ENCODE measurements at places on chromosomes 6 and 20.

DNA sequence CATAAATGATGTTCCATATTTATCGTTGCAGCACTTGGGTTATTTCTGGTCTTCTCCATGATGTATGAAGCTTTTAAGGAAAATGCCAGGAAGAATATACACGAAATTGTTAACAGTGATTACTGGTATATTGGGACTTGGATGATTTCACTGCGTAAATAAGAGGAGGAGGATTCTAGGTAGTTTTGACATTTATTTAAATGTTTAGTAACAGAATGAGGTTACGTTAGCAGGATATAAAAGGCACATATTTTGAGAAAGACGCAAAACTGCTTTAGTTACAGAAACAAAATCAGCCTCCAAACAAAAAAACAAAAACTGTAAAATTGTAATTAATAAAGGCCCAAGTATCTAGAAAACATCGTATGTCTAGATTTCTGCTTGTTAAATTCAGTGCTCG lies 147.7 kb downstream of the JARID2 start:
- DNase-seq = no peak

DNA sequence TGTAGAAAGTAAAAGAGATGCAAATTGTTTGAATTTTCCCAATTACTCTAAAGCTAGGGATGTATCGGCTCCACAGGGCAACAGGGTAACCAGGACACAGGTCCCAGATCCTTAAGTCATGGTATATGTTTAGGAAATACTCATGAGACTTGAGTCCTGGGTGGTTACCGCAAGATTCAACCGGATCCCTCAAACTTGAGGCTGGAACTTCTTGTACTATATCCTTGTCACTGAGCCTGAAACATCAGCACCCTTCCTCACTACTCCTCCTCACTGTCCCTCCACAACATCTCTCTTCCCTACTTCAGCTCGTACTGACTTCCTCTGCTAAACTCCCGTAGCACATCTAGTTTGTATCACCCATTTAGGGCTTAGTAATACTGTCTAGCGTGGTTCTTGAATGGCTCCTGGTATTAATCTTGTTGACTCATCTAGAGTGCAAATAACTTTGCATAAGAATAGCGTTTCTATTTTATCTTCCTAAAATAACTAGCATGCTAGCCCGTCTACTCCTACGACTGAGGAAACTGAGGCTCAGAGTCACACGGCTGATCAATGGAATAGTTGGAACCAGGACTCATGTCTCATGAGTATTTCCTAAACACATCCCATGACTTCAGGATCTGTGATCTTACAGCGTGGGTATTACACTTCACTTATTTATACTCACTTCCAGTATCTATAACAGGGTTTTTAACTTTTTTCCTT lies 72.1 kb downstream of the FILIP1 start:
- no peak for DNase-seq

- peak; percentile 67 for DNase-seq
Observed at GRCh38 chr20:6178537-6178936, 55.7 kb upstream of the FERMT1 start.

DNA sequence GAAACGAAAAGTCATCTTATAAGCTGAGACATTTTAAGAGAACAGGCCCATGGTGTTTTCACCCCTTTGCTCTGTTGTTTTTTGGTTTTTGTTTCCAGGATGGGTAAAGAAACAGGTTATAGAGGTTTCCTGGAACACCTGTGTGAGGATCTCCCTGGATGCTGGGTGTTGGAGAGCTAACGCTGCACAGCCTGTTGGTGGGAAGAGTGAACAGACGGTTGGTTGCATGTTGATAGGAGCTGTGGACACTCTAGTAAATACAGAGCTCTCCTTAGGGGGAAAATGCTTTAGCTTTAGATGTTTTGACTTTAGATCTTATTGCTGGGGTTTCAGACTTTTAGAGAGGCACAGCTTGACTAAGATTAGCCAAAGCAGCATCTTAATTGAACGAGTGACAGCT lies 235.2 kb downstream of the SOX4 start:
- no peak for DNase-seq

GRCh38 chr20:1401451-1401907 lies 8.6 kb upstream of the FKBP1A start:
- no peak for DNase-seq

- no peak for DNase-seq
Observed at GRCh38 chr6:11346516-11346915, 114.0 kb upstream of the NEDD9 start.

GRCh38 chr6:6781873-6782227 lies 193.3 kb downstream of the LY86 start:
- no peak for DNase-seq

DNA sequence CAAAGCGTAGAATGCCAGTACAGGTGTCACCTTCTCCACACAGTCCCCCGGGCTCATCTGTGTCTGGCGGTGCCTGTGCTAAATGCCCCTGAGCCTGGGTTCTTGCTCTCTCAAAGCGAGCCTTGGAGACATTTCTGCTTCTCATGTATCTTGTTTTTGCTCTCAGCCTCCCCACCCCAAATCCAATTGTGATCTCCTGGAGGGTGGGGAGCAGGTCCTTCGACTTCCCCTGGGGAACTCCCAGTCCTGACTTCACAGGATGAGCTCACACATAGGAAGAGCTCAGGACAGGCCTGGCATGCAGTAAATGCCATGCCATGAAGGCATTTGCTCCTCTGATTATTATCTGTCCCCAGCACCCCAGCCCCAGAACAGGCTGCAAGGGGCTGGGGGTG lies 58.1 kb downstream of the NOL4L start:
- no peak for DNase-seq

DNA sequence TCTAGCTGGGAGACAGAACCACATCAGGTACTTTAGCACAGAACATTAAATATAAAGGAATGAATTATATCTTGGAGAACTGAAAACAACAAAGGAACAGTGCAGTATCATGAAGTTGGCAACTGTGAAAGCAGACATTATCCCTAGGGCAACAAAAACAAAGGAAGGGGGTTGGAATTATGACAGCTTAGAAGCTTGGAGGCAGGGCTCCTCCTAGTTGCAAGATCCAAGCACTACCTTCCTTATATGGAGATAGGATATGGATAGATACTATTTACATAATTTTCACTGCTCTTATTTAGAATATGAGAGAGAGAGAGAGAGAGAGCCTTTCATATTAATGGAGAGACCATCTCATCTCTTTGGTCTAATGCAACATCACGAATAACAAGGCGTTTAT lies 27.0 kb downstream of the TMEM14A start:
- no peak for DNase-seq

DNA sequence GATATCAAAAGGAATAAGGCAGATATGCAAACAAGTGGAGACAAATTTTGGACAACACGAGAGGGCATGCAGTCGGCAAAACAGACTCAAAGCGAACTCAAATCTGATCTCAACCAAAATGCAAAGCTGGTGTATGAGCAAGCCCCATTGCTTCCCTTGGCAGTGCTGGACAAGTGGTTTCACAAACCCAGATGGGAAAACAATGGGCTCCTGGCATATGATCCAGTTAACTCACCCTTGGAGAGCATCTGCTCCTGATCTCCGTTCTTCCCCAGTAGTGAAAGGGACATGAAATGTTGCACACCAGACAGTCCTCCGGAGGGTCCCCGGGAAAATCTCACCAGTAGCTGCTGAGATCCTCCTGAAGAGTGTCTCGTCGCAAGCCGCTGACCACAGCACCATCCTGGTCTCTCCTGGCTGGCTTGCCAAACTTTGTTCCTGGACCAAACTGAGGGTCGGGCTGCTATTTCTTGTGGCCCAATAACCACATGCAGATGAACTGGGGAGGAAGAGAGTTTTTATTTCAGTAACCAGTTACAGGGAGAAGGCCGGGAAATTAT lies 84.3 kb upstream of the THBS2 start:
- no peak for DNase-seq

DNA sequence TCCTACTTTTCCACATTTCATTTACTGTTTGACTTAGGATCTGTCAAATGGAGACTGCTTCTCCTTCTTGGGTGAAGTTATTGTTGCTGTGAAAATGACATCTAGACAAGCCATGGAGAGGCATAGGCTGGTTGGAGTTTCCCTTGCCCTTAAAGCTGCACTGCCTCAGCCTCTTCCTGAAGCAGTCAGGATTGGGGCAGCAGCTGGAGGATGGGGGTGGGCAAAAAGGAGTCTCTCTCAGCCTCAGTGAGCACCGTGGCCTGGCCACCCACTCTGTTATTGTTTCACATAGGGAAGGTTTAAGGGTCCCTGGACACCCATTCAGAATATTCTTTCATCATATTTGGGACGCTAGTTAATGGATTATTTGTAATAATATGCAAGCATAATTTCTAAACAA lies 7.7 kb upstream of the ZBTB24 start:
- no peak for DNase-seq

- no peak for DNase-seq
Observed at GRCh38 chr20:31868853-31869672, 1.3 kb downstream of the DUSP15 start.

- DNase-seq = no peak
Observed at GRCh38 chr20:50541606-50542041, 31.4 kb downstream of the PTPN1 start.

GRCh38 chr6:45265246-45265645 lies 62.9 kb upstream of the RUNX2 start:
- DNase-seq = no peak

DNA sequence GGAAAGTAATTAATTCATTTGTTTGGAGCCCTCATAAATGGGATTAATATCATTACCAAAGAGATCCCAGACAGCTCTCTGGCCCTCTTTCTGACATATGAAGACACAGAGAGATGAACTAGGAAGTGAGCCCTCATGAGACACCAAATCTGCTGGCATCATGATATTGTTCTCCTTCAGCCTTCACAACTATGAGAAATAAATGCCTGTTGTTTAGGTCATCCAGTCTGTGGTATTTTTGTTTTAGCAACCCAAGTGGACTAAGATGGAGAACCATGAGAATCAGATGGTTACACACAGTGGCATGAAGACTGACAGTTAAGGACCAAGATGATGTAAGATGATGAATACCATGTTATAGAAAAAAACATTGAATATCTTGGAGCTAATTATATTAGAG lies 16.9 kb upstream of the HBS1L start:
- no peak for DNase-seq

DNA sequence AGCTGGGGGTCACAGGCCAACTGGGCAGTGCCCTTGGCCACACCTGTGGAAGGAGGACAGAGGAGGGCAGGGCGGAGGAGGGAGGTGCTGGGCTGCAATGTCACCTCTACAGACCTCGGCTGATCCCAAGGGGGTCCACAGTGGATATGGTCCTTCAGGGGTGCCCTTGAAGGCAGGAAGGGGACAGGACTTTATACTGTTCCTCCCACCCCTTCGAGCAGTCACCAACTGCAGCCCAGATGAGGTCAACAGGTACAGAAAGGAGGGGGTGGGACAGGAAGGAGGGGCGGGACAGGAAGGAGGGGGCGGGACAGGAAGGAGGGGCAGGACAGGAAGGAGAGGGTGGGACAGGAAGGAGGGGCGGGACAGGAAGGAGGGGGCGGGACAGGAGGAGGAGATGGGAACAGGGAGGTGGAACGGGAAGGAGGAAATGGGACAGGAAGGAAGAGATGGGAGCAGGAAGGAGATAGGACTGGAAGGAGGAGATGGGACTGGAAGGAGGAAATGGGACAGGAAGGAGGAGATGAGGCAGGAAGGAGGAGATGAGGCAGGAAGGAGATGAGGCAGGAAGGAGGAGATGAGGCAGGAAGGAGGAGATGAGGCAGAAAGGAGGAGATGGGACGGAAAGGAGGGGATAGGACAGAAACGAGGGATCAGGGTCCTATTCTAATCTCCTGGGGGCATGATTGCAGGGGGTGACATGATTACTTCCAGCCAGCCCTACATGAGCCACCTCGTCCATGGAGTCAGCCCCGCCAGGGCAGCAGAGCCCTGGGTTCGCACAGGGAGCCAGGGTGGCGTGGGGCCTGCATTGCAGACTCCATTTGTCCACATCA lies 19.4 kb upstream of the MRGBP start:
- DNase-seq = no peak

DNA sequence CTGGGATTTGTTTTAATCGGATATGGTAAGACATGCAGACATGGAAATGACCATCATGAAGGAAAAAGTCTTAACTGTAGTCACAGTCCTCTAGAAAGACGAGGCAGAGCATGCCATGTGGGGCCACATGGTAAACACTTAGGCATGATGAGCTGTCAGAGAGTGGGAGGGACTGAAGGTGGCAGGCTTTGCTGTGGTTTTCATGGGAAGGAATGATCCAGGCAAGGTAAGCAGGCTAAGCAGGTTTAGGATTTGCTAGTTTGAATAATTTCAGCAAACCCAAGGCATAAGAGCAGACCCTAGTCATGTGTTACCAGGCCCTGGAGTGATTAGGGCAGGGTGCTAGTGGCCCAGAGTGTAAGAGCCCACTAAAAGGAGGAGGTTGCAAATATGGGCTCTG lies 47.2 kb upstream of the STMND1 start:
- no peak for DNase-seq

DNA sequence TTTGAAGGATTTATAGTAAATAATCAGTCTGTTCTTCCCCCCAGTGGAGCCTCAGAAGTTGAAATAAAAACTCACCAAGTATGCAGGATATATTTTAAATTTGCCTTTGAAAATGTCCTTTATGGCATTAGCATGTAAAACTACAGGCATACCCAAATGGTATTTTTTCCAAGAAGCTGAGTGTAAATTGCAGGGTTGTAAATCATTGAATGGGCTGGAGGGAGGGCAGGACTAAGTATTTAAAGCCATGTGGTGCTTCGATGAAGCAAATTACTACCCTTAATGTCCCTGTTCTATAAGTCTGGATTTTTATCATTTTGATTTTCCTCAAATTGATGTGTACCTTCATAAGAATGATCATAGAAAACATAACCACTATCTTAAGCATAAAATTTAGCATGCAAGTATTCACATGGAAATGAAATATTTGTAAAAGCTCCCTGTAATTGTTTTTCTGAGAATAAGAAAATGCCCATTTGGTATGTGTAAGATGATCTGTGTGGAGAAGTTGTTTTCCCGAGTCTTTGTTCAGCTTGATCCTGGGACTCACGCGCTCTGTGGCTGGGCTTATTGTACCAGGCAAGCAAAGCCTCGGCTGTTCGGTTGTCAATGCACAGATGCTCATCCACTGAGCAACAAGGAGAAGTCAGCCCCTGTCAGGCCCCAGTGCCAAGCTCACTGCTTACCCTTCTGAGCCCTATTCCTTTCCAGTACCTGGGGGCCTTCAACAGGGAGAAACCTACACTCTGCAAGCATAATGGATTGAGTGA lies 66.7 kb downstream of the CD164 start:
- no peak for DNase-seq

DNA sequence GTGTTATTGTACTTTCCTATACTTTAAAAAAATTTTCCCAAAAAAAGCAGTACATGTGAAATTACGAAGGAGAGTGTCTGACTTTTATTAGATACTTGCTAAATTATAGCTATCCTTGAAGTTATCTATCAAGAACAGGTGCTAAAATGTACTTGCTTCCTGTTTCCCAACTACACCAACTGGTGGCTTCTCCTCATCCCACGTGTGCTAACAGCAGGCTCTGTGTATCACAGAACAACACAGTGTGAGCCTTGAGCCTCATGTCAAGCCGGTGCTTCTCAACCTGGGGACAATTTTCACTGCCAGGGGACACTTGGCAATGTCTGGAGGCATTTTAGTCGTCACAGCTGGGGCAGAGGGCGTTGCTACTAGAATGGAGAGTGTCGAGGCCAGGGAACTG lies 36.2 kb upstream of the CDYL start:
- no peak for DNase-seq
